Fibroblast of the conjunctiva (primary cell): ENCODE measurements at places on chromosomes 5 and 9.

DNA sequence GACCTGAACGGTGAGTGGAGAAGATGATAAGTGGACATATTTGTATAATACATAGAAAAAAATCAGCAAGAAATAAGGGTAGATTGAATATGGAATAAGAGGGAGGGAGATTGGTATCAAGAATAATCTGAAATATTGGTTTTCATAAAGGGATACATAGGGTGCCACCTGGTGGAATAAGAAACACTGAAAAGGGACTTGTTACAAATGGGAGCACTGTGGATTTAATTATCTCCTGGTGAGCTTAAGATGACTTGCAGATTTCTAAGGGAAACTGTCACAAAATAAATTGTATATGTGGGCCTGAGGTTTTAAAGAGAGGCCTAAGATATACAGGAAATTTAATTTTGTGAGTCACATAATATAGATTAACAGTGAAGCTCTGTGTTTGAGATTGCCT lies 1403.5 kb upstream of the CDH18 start:
- DNase-seq: no peak

DNA sequence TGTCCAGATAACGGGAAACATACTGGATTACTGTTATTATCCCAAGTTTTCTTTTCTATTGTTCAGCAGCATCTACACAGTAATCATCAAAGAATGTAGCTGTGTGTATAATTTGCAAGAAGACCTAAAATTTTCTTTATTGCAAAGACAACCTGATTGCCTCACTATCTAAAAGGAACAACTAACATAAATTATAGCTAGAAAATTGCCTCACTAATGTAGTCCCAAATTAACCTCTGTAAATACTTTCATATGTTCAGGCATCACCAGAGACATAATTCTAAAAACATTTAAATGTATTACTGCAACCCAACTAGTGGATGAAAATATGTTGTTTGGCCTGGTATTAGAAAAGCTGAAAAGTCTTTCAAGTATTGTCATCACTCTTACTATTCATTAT lies 275.4 kb downstream of the CDH12 start:
- no peak for DNase-seq

- no peak for DNase-seq
Measured at GRCh38 chr9:7369384-7369821, 430.2 kb downstream of the DMAC1 start.

GRCh38 chr9:113488071-113488470 lies 24.5 kb downstream of the RGS3 start:
- DNase-seq: no peak

DNA sequence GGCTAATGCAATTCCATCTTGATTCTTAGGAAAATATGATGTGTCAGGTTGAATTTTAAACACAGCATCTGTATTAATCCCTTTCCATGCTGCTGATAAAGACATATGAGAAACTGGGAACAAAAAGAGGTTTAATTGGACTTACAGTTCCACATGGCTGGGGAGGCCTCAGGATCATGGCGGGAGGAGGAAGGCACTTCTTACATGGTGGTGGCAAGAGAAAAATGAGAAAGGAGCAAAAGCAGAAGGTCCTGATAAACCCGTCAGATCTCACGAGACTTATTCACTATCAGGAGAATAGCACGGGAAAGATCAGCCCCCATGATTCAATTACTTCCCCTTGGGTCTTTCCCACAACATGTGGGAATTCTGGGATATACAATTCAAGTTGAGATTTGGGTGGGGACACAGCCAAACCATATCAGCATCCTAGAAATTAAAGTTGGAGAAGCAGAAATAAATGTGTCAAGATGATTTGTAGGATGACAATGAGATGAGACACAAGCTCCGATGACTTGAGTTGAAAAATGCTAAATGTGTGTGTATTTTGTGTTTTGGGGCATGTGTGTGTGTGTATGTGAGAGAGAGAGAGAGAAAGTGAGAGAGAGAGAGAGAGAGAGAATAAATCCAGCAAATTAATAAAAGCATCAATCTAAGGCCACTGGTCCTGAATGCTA lies 48.5 kb upstream of the ANKRD55 start:
- no peak for DNase-seq

- peak; percentile 70 for DNase-seq
Measured at GRCh38 chr9:125544988-125545651, 161.9 kb downstream of the MAPKAP1 start.

- no peak for DNase-seq
Measured at GRCh38 chr5:127296321-127296720, 5.7 kb downstream of the MEGF10 start.
